Aorta (tissue), 5 donors: ENCODE measurements at places on chromosomes 13 and 19.

DNA sequence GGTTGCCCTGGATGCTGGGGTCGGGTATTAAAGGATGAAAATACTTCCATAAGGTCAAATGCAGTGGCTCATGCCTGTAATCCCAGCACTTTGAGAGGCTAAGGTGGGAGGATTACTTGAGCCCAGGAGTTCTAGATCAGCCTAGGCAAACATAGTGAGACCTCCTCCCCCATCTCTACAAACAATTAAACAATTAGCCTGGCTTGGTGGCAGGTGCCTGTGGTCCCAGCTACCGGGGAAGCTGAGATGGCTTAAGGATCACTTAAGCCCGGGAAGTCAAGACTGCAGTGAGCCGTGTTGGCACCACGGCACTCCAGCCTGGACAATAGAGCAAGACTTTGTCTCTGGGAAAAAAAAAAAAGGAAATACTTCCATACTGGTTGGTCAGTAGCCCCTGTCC is 1.5 kb downstream of the KLK11 start:
- no peak overlapping the region for H3K4me3 ChIP-seq
- H3K27me3 ChIP-seq = peaks cover 3% of the 10 kb centered on the region
- no peak overlapping the region for H3K27ac ChIP-seq
- H3K36me3 ChIP-seq = no peaks in the 10 kb centered on the region
- no peak for DNase-seq

- H3K4me3 ChIP-seq = no peak overlapping the region
- H3K36me3 ChIP-seq = no peaks in the 10 kb centered on the region
- H3K27me3 ChIP-seq = no peaks in the 10 kb centered on the region
- peak; percentile 85 for DNase-seq
- no peaks in the 10 kb centered on the region for H3K4me1 ChIP-seq
- H3K27ac ChIP-seq = no peak overlapping the region
Measured at GRCh38 chr19:46221981-46222610, 7.4 kb upstream of the IGFL1 start.

DNA sequence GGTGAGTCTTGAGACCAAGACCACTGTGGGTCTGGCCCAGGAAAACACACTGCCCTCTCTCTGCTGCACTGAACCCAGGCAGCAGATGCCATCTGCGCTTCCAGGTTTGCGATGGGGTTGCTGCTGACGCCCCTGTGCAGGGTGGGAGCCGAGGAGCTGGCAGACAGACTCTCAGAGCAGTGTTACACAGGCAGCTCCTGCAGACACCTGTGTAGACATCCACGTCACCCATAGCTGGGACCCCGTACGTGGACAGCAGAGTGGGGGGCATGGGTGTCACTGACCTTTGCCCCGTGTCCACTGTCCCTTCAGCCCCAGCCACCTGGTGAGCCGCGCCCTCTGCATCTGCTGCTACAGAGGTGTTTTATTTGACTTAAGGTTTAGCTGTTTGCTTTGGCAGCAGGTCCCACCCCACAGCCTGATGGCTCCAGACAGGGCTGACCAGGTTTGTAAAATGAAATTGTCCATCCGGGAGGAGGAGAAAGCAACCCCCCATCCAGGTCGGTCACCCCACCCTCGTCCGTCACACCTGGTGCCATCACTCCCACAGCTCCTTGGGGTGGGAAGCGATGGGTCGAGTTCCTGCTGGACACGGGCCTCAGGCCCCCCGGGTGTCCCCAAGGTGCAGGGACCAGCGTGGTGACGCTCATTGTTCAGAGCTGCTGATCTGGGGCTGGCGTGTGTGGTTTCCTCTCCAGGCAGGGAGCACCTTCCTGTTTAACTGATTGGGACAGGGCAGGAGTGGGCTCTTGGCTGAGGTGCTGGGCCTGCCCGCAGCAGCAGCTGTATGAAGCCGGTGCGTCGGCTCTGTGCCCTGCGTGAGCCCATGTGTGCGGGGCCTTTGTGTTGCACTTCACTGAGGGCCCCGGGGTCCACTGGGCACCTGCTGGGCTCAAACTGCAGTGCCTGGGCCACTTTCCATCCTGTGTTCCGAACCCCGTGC is 28.4 kb downstream of the MCF2L start:
- no peak overlapping the region for H3K27ac ChIP-seq
- no peaks in the 10 kb centered on the region for H3K27me3 ChIP-seq
- no peaks in the 10 kb centered on the region for H3K36me3 ChIP-seq
- H3K4me1 ChIP-seq = no peaks in the 10 kb centered on the region
- no peak for DNase-seq

GRCh38 chr19:39060171-39060570 is 24.0 kb upstream of the ACP7 start:
- no peaks in the 10 kb centered on the region for H3K36me3 ChIP-seq
- no peaks in the 10 kb centered on the region for H3K4me1 ChIP-seq
- no peaks in the 10 kb centered on the region for H3K27me3 ChIP-seq
- DNase-seq = no peak
- no peak overlapping the region for H3K4me3 ChIP-seq

DNA sequence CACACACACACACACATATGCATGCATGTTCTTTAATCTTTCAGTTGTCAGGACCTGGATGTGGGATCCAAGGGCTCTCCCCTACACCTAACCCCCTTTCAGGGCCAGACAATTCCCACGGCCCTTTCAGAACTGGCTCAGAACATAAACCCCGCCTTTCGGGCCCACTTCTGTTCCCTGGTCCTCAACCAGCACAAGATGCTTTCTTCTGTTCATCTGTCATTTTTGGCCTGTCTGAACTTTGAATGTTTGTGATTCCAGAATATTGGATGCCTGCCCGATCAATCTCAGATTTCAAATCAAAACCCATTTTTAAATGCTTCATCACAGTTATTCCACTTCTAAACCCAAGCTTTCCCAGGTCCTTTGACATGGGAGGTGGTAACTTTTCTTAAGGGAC is 167.3 kb downstream of the USP12 start:
- H3K27ac ChIP-seq = no peak overlapping the region
- H3K4me3 ChIP-seq = no peak overlapping the region
- H3K27me3 ChIP-seq = no peaks in the 10 kb centered on the region
- no peak for DNase-seq
- H3K4me1 ChIP-seq = no peaks in the 10 kb centered on the region
- no peaks in the 10 kb centered on the region for H3K36me3 ChIP-seq

DNA sequence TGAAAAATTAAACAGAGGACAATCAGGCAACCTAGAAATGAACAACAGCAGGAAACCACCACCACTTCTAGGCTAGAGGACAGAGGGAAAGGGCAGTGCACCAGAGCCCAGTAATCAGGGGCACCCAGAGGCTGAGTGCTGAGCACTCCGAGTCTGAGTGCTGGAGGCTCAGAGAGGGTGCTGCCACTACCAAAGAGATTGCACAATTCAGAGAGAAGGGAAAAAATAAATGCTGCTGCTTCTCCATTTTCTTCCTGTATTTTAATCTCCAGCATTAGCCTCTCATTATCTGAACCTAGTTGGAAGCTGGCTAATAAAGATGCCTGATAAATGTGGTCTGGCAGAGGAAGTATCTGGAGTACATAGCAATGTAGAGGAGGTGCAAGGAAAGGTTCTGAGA is 11.8 kb upstream of the ZNF175 start:
- no peak overlapping the region for H3K4me3 ChIP-seq
- H3K4me1 ChIP-seq = no peaks in the 10 kb centered on the region
- H3K27ac ChIP-seq = no peak overlapping the region
- no peaks in the 10 kb centered on the region for H3K36me3 ChIP-seq

DNA sequence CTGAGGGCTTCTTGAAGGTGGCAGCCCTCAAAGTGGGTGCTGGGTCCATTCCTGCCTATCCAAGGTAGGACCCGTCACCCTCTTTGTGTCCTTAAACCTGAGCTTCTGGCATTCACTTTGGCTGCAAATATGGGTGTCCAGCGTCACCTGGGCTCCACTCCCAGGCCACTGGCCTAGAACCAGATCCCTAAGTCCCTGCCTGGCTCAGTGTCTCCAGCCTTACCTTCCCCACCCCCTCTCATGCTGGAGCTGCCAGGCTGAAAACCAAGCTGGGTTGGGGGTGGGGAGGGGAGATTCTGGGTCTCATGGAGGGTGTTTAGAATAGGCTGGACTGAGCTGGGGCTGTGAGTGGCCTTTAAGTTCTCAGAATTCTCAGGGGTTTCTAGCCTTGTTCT is 12.4 kb downstream of the PDE4A start:
- DNase-seq = no peak
- H3K27me3 ChIP-seq = no peaks in the 10 kb centered on the region
- H3K27ac ChIP-seq = no peak overlapping the region
- H3K4me1 ChIP-seq = no peaks in the 10 kb centered on the region

DNA sequence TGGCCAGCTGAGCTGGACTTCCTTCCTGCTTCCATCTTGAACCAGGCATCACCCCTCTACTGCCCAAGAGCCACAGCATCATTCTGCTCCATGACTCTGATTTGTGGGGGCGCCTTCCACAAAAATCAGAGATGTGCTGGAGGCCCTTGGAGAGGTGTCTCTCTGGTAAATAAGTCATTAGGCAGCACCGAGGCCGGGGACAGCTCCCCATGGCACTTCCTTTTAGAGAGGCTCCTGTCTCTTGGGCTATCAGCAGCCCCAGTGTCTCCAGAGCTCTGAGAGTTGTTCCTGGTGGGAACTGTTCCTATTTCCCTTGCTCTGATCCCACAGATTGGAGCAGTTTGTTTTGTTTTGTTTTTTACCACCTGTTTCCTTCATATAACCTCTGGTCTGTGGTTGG is 19.9 kb downstream of the NWD1 start:
- no peak for DNase-seq
- H3K27ac ChIP-seq = no peak overlapping the region
- no peaks in the 10 kb centered on the region for H3K27me3 ChIP-seq

GRCh38 chr13:67125681-67126080 is 104.5 kb downstream of the PCDH9 start:
- DNase-seq = no peak
- no peak overlapping the region for H3K27ac ChIP-seq
- no peak overlapping the region for H3K4me3 ChIP-seq
- H3K4me1 ChIP-seq = no peaks in the 10 kb centered on the region
- H3K27me3 ChIP-seq = no peaks in the 10 kb centered on the region

DNA sequence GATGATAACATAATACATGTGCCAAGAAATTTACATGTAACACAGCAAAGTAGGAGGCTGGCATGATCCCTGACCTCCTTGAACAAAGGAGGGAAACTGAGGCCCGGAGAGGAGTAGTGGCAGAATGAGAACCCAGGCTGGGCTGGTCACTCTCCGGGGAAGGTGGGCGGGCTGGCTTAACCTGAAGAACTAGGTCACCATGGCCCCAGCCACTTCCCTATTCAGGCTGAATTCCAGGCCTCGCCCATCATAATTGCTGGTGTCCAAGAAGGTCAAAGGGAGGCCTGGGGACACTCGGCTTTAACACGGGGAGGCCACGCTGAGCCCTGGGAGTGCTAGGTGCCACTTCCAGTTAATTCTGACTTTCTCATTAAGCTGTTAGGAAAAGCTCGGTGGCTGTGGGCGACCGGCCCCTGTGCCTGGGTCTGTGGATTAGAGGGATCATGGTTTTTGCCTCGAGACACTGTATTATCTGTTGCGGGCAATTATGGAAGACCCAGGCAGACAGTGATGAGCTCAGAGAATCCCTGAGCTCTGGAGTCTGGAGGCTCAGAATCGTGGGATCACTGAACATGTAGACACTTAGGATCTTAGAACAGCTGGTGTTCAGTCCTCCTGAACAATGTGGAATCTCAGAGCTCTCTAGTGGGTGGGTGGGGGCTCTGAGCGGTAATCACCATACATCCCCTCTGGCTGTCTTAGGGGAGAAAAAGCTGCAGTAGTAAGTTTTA is 5.0 kb upstream of the TINCR start:
- no peaks in the 10 kb centered on the region for H3K27me3 ChIP-seq
- no peaks in the 10 kb centered on the region for H3K4me1 ChIP-seq
- no peak for DNase-seq
- H3K36me3 ChIP-seq = no peaks in the 10 kb centered on the region
- H3K4me3 ChIP-seq = no peak overlapping the region

DNA sequence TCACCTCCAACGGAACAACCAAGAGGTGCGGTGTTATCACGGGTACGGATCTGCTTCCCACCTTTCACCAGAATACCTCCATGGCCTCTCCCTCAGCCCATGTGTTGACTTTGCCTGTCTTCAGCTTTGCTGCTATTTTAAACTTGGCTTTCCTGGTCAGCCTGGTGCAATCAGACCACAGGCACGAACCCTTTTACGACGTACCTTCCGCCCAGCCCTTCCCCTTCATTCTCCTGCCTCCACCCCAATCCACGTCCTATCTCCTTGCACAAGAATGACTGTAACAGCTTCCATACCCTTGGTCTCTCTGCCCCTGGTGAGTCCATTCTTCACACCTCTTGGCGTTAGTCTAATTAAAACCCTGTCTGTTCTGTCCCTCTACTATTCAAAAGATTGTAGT is 431.7 kb downstream of the EFNB2 start:
- no peak overlapping the region for H3K27ac ChIP-seq
- H3K4me1 ChIP-seq = no peaks in the 10 kb centered on the region
- DNase-seq = no peak
- H3K36me3 ChIP-seq = no peaks in the 10 kb centered on the region

- H3K4me3 ChIP-seq = no peak overlapping the region
- peaks cover 2% of the 10 kb centered on the region for H3K4me1 ChIP-seq
- DNase-seq = peak; percentile 32
Measured at GRCh38 chr19:49951806-49952478, 9.0 kb downstream of the SIGLEC11 start.

GRCh38 chr13:36298535-36299068 is 988 bp upstream of the CCDC169 start:
- H3K36me3 ChIP-seq = no peaks in the 10 kb centered on the region
- no peaks in the 10 kb centered on the region for H3K27me3 ChIP-seq
- no peak overlapping the region for H3K27ac ChIP-seq
- DNase-seq = no peak
- H3K4me1 ChIP-seq = no peaks in the 10 kb centered on the region
- no peak overlapping the region for H3K4me3 ChIP-seq

- H3K4me3 ChIP-seq = no peak overlapping the region
- no peaks in the 10 kb centered on the region for H3K4me1 ChIP-seq
- H3K27me3 ChIP-seq = no peaks in the 10 kb centered on the region
Measured at GRCh38 chr19:51079481-51080110, 3.1 kb downstream of the KLK14 start.

DNA sequence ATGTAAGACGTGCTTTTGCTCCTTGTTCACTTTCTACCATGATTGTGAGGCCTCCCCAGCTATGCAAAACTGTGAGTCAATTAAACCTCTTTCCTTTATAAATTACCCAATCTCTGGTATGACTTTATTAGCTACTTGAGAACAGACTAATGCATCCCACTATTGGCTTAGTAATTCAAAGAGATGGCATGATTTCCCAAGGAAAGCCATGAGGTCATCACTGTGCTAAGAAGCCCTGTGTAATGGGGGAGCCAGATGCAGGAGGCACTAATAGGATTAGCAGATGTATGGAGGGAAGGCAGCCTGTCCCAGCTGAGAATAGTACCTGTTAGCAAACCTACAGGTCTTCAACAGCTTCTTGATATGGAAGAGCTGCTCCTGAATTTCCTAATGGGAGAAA is 38.1 kb downstream of the RUBCNL start:
- H3K4me1 ChIP-seq = no peaks in the 10 kb centered on the region
- no peaks in the 10 kb centered on the region for H3K36me3 ChIP-seq
- H3K27me3 ChIP-seq = no peaks in the 10 kb centered on the region
- H3K4me3 ChIP-seq = no peak overlapping the region
- H3K27ac ChIP-seq = no peak overlapping the region
- no peak for DNase-seq

DNA sequence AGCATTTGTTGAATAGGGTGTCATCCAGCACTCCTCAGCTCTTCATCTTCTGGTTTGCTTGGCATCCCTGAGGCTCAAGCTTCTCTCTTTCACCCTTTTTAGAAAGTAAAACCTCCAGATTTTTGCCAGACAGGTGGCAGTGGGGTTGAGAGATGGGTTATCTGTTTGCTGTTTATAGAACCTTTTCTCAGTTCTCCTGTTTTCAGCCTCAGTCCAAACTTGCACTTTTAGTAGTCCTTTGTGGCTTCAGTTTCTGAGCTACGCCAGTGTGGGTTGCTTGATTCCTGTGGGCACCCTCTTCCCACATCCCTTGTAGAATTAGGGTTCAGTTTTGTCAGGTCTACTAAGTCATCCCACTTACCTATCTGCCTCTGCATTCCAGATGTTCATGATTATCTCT is 147.9 kb downstream of the PAN3 start:
- H3K27ac ChIP-seq = no peak overlapping the region
- no peak overlapping the region for H3K4me3 ChIP-seq
